ENCODE measurements at places on chromosomes 4 and X. TPM values are rescaled to one million over a fixed set of nuclear protein-coding genes. Genes with fewer than 3 reads are reported as not detected.

SOD3 gene
- not detected for total RNA-seq

GPR34 gene
- not detected for total RNA-seq

SLC9B1 gene
- total RNA-seq: not detected

TMEM156 gene
- 0.34 TPM for total RNA-seq

LRCH2 gene
- total RNA-seq: 12.6 TPM

Data from dermis blood vessel endothelial cell (primary cell).